WERI-Rb-1 (cell line): ENCODE measurements at places on chromosomes 3 and 15.

- no peak for DNase-seq
These were observed 49.8 kb upstream of the SLC4A7 start for GRCh38 chr3:27533718-27534573.

GRCh38 chr3:115689928-115690327 is 66.6 kb downstream of the GAP43 start:
- no peak for DNase-seq

DNA sequence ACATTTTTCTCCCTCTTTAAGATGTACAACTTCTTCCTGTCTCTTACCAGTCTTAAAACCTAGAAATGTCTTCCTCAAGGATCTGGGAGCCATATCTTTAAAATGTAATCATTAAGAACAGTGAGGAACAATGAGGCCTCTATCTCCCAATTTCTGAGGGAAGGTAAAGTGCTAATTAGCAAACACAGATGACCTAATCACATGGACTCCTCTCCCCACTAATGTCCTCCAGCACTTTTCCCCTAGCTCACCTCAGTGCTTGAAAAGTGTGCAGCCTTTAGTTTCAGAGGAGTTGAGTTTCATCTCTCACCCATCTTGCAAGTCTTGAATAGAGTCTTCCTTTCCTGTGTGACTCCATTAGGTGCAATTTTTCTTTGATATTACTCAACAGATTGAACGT is 771.0 kb downstream of the PDCD6IP start:
- no peak for DNase-seq

DNA sequence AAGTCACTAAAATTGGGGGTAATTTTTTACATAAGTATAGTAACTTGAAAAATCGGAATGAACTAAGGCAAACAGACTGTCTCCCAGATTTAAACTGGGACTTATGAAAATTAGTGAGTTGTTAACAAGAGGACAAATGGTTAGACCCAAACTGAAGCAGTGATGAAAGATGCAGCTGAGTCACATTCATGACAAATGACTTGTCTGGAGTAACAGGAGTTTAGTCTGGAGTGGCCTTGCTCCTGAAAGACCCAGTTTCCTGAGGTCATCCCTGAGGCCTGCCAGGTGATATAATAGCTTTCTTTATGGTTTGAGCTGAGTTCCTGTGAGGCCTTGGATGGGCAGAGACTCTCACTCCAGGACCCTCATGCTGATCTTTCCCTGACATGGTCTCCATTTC is 9.6 kb upstream of the CTDSPL start:
- DNase-seq = no peak

DNA sequence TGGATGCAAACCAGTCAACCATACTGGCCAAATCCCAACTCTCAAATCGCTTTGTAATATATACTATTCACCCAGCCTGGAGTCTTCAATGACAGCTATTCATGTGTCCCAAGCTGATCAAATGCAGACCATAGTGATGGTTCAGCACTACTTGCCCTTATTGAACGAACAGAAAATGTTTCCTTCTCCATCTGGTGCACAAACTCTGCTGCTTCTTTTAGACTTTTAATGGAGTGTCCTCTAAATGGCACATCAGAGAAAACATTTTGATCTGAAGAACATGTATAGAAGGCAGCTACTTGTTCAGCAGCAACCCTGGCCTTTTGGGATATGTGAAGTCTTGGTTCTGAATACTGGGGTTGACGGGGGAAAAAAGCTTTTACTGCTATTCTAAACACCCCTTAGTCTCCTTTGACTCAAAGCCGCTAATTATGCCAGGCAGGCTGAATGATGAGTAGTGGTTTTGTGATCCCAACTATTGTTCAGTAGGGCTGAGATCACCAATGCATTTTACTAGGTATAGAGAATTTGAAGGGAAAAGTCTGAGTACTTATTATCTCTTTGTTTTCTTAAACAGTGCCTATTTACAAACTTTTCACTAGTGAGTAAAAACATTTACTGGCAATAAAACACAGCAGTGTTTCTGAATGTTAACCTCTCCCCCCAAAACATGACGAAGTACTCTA is 781.2 kb downstream of the ROBO1 start:
- DNase-seq = no peak

DNA sequence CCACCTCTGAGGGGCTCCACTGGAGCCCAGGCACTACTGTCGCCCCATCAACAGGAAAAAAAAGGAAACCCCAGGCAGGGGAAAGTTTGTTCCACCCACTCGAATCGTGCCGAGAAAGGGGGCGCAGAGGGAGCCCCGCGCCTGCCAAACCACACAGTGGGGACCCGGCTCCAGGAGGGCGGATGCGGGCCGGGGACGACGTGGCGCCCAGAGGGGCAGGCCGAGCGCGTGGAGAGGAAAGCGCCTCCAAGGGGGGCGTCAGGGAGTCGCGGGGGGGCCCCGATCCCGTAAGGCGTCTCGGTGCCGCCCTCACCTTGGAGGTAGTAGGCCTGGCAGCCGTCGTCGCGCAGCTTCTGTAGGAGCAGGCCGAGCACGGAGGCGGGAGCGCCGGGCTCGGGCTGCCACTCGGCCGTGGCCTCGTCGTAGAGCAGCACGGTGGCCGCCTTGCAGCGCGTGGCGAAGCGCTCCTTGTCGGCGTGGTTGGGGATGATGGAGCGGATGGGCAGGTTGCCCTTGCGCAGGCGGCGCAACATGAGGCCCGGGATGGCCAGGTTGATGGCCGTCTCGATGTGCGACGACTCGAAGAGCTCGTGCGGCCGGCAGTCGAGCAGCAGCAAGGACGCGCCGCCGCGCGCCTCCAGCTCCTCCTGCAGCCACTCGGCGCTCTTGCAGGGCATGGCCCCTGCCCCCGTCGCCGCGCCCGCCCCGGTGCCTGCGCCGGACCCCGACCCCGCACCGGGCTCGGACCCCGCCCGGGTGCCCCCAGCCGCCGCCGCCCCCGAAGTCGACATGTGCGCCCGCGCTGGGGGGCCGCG is 627 bp downstream of the DUSP7 start:
- no peak for DNase-seq

DNA sequence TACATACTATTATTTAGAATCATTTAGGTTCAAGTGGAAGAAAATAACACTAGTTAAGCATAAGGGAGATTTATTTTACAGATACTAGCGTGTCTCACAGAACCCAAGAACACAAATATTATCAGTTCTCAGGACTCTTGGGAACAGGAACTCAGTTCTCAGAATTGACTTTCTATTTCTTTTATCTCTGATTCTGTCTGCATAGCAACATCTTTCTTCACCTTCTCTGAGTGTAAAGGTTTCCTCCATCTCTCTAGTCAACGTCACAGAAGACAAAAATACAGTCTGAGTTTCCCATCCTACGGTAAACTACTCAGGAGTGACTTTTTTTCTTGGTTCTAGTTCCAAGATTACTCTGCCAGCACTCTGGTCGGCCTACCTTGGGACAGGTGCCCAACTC is 220.0 kb downstream of the SV2B start:
- DNase-seq = no peak

DNA sequence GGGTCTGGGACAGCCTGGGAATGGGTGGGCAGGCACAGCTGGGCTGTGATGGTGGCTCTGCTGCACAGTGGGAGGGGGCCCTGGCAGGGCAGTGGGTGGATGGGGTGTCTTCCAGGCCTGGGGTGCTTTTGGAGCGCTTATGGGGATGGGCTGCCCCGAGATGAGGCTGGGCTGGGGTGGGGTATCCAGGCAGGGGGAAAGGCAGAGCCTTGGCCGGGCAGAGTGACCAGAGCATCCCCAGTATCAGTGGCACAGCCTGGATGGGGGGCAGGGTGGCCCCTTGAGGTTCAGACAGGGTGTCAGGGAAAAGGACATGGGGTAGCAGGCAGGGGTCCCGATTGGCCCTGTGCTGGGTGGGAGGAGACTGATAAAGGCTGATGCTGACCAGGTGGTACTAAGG is 26.6 kb downstream of the HDAC11 start:
- DNase-seq = no peak

DNA sequence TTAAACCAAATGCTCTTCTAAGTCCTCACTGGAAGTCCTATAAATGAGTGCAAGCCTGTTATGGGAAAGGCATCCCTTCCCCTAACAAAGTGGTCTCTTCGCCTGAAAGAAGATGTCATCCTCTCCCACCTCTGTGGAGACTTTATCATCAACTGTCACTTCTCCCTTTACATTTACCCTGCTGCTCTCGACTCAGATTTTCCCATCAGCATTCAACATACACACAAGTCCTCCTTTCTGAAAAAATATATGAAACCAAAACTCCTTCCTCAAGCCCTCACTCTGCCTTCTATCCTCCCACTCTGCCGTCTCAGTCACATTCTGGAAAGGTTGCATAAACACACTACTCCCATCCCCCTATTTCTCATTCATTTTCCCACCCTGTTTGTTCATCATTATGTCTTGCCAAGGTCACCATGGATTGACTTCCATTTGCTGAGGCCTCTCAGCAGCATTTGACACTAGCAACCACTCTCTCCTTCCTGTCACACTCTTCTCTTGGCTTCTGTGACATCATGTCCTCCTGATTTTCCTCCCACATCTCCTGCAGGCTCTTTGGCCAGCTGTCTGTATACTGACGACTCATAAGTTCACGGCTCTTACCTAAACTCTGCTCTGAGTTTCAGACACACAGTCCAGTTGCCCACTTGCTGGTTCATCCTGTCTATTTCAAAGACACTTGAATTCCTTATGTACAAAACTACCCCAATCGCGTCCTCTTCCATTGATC is 70.3 kb upstream of the SMAD3 start:
- no peak for DNase-seq

GRCh38 chr15:58731756-58732535 is 17.6 kb downstream of the ADAM10 start:
- DNase-seq = no peak

GRCh38 chr3:74921676-74922075 is 307.2 kb upstream of the CNTN3 start:
- DNase-seq = no peak

- DNase-seq = no peak
These were observed 94.1 kb downstream of the PYDC2 start for GRCh38 chr3:191555037-191555436.
